NCI-H2081 (cell line): ENCODE measurements at places on chromosomes 1 and 21.

GRCh38 chr1:228060458-228061190 is 21.9 kb upstream of the ARF1 start:
- DNase-seq, result no peak

- DNase-seq, result no peak
Measured at GRCh38 chr1:18879791-18880309, 20.4 kb upstream of the TAS1R2 start.

- DNase-seq, result no peak
Measured at GRCh38 chr1:164625004-164625617, 66.1 kb downstream of the PBX1 start.

GRCh38 chr1:25810341-25811299 is 9.1 kb upstream of the MTFR1L start:
- DNase-seq, result peak; percentile 63

- DNase-seq, result no peak
Measured at GRCh38 chr1:81678779-81679178, 122.0 kb upstream of the ADGRL2 start.

DNA sequence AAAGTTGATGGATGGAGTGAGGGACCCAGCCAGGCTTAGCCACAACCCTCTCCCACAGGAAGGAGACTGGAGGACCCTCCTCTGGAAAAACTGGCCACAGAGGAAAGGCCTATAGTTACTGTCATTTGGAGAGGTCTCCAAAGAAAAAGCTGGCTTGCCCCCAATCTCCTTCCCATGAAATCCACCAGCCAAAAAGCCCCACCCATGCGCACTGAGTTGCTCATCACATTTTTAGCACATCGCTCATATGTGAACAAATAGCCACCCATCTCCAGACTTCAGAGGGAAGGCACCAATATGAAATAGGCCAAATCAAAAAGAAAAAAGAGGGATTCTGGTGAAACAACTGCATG is 36.9 kb upstream of the QSOX1 start:
- no peak for DNase-seq

DNA sequence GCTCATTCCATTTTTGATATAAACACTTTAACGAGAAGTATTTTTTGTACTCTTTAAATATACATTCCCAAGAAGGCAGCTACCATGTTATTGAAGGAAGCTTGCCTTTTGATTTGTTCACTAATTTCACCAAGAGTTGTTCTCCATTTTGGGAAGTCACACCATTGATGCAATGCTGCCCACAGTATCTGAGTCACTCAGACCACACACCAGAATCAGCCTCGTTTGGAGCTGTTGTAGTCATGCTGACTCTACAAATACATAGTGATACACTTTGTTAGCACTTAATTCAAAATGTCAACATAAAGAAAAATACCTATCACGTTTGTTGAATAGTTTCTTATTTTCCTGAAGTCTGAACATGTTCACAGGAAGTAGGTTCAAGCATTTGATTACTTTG is 78.7 kb downstream of the PAPPA2 start:
- DNase-seq, result no peak

GRCh38 chr1:41852091-41852490 is 66.6 kb downstream of the HIVEP3 start:
- DNase-seq, result no peak

DNA sequence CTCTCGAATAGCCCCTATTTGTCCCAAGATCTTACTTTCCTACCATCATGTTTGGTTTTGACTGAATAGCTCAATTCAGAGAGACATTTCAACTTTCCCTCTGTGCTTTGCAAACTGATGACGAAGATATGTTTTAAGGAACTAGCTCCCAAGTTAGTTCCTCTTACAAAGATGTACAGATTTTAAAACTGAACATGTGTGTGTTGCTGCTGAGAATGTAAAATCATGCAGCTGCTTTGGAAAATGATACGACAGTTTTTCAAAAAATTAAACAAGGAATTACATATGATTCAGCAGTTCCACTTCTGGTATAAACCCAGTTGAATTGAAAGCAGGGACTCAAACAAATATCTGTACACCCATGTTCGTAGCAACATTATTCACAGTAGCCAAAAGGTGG is 33.6 kb downstream of the KIF26B start:
- no peak for DNase-seq

DNA sequence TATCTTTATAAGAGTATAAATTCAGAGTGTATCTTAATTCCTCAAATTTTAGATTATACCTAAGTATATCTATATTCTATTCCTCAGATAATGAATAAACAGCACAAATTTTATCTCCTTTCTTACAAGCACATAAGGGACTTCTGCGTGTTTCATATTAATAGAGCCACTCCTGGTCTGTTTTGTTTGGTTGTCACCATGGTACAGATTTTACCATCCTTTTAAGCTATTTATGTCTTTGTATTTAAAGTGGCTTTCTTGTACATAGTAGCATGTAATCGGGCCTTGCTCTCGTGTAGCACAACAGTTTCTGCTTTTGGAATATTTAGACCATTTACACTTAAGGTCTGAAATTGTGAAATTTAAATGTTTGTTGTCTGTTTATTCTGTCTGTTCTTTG is 52.6 kb upstream of the SLC35A3 start:
- DNase-seq, result no peak

- peak; percentile 47 for DNase-seq
Measured at GRCh38 chr1:227315629-227316346, 2.5 kb downstream of the CDC42BPA start.

DNA sequence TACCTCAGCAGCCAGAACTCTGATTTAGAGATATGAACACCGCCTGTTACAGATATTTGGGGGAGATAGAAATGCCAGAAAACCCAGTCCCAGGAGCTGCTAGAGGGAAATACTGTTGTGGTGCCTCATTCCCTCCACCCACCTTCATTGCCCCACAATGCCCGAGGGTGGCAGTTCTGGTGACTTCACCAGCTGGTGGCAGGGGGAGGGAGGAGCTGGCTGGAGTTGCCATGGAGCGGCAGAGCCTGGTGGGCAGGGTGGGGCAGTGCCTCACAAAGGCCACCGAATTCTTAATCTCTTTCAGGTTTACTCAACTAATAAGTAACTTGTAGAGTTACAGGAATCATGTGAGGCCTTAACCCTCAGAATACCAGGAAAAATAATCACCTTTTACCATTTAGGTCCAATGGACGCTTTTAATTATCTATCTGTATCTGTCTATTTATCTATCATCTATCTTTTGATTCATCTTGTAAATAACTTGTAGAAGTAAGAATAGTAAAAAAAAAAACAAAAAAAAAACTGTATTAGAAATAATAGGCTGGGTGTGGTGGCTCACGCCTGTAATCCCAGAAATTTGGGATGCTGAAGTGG is 11.7 kb upstream of the S100A11 start:
- DNase-seq, result no peak

DNA sequence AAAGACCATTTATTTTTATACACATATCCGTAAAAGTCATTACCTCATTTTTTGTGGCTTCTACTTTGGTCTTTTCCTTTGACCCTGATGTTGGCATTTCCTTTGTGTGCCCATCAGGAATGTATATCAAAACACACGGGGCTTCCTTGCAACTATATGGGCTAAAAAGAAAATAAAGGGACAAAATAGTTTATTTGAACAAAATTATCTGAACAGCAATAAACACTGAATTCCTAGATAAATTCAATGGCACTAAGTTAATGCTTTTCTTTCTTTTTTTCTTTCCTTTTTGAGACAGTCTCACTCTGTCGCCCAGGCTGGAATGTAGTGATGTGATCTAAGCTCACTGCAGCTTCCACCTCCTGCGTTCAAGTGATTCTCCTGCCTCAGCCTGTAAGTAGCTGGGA is 45.2 kb downstream of the EPRS1 start:
- DNase-seq, result no peak

GRCh38 chr1:17877316-17877715 is 122.2 kb downstream of the ACTL8 start:
- DNase-seq, result no peak

- no peak for DNase-seq
Measured at GRCh38 chr1:92538413-92539061, 51.8 kb upstream of the GFI1 start.

DNA sequence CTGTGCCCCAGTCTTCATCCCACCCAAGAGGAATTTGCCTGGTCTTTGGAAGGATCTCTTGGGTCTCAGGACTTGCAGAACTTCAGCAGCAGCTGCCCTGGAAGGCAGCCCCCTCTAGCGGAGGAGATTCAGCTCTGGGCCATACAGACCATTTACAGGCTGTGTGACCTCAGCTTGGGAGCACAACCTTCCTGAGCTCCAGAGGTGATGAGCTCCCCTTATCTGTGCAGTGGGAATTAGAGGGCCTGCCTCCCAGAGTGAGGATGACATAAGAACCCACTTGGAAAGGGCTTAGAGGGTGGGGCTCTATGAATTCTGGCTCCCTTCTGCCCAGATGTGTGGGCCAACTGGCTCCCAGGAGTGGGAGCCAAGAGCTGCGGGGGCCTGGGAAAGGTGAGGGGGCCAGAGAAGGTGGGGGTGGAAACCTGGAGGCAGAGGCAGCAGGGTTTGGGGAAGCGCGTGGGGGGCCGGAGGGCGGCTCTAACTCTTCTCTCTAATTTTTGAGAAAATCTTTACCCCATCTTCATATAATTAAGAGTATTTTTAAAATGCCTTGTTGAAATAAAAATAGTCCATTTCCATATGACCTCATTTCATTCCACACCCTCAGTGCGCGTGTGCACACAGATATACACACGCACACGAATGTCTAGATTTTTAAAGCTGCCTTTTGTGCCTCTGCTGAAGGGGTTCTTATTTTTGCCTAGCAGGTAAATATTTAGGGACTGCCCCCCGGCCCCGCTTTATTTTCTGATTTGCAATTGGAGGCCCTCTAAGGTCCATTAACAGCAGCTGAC is 21.5 kb downstream of the EPHB2 start:
- DNase-seq, result no peak

GRCh38 chr1:167791281-167792187 is 69.8 kb downstream of the MPZL1 start:
- no peak for DNase-seq

DNA sequence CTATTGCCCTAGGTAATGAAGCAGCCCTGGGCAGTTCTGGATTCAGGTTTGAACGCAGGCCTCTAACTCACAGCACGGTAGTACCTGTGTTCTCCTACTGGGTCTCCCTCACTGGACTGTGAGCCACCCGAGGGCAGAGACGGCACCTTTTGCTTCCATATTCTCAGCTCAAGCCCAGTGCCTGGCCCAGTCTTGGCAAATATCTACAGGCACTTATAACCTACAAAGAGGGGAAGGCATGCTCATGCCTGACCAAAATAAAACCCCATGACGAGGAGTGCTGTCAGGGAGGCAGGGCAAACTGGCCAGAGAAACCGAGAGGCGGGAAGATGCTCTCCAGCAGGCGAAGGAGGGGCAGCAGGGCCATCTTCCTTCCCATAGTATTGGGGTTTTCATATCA is 91.1 kb downstream of the DDX20 start:
- DNase-seq, result no peak

DNA sequence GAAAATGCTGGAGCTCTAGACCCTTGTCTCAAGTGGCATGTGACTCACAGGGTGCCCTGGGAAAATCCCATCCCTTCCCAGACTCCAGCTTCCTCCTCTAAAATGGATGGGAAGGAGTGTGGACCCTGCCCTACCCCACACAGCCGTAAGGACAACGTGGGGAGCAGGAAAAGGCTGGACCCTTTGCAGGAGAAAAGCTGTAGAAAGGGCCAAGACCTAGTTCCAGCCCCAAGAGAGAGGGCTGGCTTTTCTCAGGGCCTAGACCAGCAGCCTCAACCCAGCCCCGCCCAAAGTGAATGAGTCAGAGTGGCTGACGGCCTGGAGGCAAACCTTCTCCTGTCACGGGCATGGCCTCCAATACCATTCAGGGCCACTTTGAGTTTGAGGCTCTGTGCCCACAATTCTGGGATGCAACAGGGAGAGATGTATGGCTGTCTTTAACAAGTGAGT is 1.1 kb downstream of the LAMB3 start:
- no peak for DNase-seq

DNA sequence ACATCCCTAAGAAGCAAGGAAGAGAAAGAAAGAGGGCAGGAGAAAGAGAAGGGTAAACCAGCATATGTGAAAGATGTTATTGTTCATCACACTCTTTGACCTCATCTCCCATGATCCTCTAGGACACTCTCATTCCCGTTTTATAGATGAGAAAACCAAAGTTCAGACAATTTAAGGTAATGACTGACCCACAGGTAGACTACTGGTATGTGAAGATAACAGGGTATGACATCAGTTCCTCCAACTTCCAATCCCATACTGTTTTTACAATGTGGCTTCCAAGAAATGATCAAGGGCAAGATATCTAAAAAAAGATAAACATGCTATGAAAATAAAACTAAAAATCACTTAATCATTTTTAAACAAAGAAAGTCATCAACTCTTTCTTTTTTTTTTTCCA is 95.2 kb upstream of the TNFSF4 start:
- DNase-seq, result no peak
